Panc1 (cell line): ENCODE measurements at places on chromosomes 11 and 22.

DNA sequence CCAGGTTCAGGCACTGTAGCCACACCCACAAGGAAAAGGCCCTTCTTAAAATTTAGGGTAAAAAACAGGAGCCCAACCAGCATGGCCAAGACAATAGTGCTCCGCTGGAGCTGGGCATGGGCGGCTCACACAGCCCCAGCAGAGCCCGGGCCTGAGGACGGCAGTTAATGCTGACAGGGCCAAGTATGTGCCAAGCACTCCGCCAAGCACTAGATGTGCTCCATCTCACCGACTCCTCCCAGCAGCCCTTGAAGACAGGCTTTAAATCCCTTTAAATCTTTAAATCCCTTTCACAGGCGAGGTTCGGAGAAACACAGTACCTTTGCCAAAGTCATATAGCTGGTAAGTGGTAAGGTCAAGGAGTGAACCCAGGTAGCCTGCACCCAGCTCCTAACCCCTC is 4.8 kb downstream of the ARFGAP2 start:
- DNase-seq, result no peak

DNA sequence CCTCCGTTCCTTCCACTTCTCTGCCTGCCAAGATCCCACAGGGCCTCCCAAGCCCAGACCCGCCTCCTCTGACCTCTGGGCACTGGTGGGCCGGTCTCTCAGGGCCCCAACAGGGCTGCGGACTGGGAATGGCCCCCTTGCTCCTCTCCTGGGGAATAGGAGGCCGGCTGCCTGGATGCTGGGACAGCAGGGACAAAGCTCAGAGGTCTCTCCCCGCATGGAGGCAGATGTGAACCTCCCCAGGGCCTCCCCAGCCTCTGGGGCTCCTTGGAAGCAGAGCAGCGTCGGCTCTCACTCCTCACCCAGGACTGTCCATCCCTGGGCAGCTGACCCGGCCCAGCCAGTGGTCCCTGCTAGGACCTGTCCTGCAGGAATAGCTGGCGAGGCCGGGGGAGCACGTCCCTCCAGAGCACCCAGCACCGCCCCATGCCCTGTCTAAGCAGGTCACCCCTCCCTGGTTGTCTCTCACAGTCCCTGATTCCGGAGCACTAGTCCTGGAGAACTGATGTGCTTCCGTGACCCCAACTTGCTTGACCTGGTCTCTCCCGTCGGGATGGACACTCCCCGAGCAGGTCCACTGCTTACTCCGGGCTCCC is 85.8 kb downstream of the RTL6 start:
- DNase-seq, result no peak

GRCh38 chr22:50260801-50261614 is 475 bp downstream of the MAPK12 start:
- no peak for DNase-seq

DNA sequence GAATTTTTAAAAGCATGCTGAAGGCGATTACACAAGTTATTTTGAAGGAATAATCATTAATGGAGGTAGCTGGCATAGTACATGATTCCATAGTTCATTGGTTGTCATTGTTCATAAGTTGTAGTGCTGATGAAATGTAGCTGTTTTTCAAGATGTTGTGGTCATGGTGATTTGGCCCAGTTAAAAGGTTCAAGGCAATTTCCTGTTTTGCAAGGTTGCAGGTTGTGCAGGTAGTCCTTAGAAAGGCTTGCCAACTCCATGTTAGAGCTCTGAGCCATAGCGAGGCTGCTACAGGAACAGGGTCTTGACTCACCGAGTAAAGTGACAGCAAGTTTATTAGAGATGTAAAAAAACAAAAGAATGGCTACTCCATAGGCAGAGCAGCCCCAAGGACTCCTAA is 95.8 kb upstream of the CHORDC1 start:
- DNase-seq, result no peak

GRCh38 chr11:112977755-112978154 is 16.5 kb downstream of the NCAM1 start:
- DNase-seq, result no peak

- no peak for DNase-seq
These were observed 22.0 kb upstream of the IPO7 start for GRCh38 chr11:9362393-9362863.

GRCh38 chr22:42967933-42968332 is 47.0 kb downstream of the PACSIN2 start:
- no peak for DNase-seq

- no peak for DNase-seq
These were observed 197.8 kb downstream of the MN1 start for GRCh38 chr22:27603800-27604144.

GRCh38 chr22:48629631-48630432 is 1197.8 kb downstream of the BRD1 start:
- no peak for DNase-seq

DNA sequence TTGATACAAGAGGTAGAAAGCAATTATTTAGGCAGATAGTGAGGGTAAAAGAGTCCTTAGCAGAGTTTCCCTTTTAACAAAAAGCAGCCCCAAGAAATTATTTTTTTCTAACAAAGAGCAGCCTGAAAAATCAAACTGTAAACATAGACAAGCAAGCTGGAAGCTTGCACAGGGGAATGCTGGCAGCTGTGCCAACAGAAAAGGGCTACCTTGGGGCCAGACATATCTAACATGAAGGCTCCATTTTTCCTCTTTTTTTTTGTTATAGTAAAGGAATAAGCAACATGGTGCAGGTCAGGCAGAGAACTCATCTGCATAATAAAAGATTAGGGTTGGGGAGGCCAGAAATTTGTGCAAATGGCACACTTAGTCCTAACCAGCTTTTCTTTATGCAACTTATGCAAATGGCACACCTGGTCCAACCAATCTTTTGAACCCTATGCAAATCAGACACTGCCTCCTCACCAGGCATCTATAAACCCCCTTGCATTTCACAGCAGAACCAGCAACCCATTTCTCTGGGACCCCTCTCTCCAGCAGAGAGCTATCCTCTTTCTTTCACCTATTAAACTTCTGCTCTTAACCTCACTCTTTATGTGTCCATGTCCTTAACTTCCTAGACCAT is 41.8 kb downstream of the PDGFD start:
- no peak for DNase-seq

DNA sequence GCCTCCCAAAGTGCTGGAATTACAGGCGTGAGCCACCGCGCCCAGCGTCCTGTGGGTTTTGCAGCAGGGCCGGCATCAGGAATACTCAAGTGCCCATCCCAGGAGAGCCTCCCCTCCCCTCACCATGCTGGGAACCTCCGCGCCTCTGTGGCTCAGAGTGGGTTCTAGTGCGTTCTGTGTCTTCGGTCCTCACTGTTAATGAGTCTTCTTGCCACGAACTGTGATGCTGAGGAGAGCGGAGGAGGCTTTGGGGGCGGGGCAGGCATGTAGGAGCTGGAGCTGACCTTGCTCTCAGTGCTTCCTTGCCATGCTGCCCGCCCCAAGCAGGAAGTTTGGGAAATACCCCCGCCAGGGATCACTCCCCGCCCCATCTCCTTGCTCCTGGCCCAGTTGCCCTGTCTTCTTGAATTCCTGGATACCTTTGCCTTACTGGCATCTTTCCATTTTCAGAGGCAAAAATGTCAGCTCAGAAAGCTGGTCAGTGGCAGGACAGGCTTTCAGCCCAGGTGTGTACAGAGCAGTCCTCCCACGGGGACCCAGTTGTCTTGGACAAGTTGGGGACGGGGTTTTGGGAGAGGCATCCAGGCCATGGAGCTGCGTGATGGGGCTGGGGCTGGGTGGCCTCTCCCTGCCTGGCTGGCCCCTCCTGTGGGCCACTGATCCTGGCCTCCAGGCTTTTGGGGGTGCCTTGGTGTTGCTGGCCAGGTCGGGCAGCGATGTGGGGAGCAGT is 5.1 kb downstream of the GRAMD4 start:
- no peak for DNase-seq

DNA sequence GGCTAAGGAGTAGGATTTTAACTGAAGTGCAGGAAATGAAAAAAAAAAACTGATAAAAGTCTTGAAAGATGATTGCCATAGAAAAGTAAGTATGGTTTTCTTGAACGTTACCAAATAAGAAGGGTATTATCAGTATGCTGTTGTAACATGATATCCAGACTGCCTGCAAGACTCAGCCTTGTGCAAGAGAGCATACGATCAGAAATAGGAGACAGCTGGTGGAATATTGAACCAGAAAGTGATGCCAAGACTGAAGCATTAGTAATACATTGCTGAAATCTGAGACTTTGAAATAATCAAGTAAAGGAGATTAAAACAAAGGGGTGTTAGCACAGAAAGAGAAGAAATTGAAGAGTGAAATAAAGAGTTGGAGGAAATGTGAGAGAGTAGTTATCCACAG is 452.7 kb upstream of the CNTN5 start:
- no peak for DNase-seq

- DNase-seq, result no peak
These were observed 4.0 kb downstream of the DEAF1 start for GRCh38 chr11:690738-691633.

GRCh38 chr11:115214644-115215234 is 289.5 kb downstream of the CADM1 start:
- DNase-seq, result no peak

DNA sequence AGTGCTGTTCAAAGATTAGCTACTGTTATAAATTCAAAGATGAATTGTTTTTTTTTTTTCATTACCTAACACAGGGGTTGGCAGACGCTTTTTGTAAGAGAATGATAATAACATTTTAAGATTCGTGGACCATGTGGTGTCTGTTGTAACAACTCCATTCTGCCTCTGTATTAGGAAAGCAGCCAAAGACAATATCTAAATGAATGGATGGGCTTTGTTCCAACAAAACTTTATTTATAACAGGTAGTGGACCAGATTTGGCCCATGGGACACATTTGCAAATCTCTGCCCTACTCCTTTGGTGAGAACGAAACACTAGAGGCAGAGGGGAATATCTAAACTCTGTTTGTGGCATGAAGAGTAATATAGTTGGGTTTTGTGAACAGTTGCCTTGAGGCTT is 83.6 kb upstream of the BLID start:
- DNase-seq, result no peak

- DNase-seq, result no peak
These were observed 1104.4 kb upstream of the CCDC90B start for GRCh38 chr11:84390441-84391078.

DNA sequence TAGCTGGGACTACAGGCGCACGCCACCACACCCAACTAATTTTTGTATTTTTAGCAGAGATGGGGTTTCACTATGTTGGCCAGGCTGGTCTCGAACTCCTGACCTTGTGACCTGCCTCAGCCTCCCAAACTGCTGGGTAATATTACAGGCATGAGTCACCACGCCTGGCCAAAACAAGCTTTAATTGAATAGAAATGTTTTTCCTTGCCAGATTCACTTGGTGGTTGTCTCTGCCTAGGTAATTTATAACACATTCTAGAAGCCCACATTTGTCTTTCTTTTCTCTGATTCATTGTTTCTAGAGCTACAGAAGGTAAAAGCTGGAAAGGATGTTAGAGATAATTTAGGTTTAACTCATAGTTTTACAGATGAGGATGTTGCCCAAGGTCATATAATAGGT is 41.3 kb downstream of the CECR2 start:
- no peak for DNase-seq

- DNase-seq, result no peak
These were observed 66.9 kb downstream of the NFAM1 start for GRCh38 chr22:42365111-42365865.

GRCh38 chr11:45468267-45468856 is 182.2 kb upstream of the SYT13 start:
- DNase-seq, result no peak

DNA sequence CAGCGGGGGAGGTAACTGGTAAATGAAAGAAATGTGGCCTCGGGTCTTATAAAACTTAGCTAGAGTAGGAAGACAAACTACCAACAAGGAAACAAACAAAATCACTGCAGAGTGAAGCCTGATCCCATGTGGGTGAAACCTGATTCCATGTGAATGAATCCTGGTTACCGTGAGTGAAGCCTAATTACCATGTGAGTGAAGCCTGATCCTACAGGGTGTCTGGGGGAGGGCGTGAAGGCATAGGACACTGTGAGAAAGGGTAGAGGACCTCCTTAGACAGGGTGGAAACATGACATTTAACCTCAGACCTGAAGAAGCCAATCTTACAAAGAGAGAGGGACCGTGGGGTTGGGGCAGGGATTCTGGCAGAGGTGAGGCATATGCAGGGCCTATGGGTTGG is 106.2 kb upstream of the USP47 start:
- no peak for DNase-seq

- DNase-seq, result no peak
These were observed 754.2 kb downstream of the FAM181B start for GRCh38 chr11:81979448-81979847.

GRCh38 chr11:71500601-71501021 is 26.5 kb upstream of the KRTAP5-7 start:
- no peak for DNase-seq

- no peak for DNase-seq
These were observed 388.1 kb upstream of the B3GAT1 start for GRCh38 chr11:134800130-134800529.

DNA sequence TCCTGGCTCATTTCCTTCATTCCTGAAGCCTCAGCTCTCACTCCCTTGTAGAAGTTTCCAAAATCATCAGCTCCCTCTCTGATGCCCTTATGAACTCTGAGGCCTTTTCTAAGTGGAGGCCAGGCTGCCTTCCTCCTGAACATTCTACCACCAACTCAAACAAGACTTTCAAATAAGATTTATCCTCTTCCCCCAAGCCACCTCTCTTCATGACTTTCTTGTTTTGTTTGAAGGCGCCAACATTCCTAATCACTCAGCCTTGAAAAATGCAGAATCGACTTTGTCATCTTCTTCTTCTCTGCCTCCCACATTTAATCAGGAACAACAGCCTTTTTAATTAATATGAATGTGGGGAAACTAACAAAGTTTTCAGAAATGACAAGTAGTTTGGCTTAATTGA is 927.9 kb downstream of the OPCML start:
- no peak for DNase-seq

GRCh38 chr22:47591709-47592108 is 829.3 kb downstream of the TBC1D22A start:
- no peak for DNase-seq

- no peak for DNase-seq
These were observed 180.0 kb downstream of the MAML2 start for GRCh38 chr11:96162816-96163499.

DNA sequence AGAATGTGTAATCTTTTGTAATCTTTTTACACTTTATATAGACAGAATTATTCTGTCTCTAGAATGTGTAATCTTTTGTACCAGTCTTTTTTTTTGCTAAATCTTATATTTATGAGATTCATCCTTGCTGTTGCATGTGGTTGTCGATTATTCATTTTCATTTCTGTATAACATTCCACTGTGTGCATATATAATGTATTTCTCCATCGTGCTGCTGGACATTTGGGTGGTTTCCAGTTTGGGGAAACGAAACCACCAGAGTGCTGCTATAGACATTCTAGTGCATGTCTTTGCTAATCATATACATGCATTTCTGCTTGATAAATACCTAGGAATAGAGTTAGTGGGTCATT is 146.5 kb downstream of the GRIK4 start:
- no peak for DNase-seq
